ENCODE measurements at places on chromosomes 2 and 18.

DNA sequence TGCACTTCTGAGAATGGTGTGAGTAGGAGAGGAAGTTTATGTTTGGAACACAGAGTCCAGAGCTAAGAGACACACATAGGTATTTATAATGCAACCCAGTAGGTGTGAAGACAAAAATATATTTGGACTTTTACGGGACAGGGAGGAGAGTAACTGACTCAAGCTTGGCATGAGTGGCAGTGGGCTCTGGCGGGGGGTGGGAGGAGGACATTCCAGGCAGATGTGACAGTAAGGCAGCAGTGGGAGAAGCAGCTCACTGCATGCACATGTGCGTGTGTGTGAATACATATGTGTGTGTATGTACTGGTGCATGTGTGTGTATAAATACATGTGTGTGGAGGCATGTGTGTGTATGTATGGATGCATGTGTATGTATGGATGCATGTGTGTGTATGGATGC lies 51.4 kb downstream of the DCDC2C start:
- no peak for DNase-seq

DNA sequence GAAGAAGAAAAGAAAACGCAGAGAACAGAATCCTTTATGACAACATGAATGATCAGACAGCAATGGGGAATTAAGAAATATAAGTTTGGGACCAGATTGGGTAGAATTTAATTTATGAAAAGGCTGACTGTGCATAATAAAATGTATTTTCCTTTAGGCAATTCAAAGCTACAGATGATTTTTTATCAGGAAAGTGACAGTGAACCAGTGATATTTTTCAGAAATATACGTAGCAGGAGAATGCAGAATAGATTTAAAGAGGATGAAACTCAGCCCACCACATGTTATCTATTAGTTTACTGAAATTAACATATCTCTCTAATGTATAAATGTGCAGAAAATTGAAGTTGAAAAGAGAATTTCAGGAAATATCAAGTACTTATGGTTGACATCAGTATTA lies 110.0 kb downstream of the SCN2A start:
- no peak for DNase-seq

DNA sequence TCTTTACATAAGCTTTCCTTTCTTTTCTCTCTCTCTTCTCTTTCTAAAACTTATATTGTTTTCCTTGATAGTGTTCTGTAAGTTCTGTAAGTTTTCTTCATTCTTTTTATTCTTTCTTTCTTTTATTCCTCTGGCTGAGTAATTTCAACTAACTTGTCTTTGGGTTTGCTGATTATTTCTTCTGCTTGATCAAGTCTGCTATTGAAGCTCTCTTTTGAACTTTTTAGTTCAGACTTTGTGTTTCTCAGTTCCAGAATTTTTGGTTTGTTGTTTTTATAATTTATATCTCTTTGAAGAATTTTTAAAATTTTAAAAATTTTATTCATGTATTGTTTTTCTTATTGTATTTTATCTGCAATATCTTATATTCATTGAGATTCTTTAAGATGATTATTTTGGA lies 795.8 kb upstream of the SALL3 start:
- no peak for DNase-seq

DNA sequence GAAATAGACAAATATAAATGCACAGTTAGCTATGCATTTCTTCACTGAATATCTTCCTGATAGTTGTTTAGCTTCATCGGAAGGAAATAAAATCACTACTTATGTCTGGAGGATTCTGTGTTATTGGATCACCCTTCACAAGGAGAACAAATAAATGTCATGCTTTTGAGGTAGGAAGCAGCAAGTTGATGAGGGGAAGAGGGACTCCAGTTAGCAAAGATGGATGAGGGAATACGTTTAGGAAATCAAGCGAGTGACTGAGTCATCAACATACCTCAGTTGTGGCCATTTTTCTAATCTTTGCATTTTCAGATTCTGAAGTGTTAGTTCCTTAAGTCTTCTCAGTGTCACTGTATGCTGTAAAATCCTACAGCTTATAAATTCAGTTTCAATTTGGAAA lies 456.2 kb downstream of the EPHA4 start:
- DNase-seq = no peak

DNA sequence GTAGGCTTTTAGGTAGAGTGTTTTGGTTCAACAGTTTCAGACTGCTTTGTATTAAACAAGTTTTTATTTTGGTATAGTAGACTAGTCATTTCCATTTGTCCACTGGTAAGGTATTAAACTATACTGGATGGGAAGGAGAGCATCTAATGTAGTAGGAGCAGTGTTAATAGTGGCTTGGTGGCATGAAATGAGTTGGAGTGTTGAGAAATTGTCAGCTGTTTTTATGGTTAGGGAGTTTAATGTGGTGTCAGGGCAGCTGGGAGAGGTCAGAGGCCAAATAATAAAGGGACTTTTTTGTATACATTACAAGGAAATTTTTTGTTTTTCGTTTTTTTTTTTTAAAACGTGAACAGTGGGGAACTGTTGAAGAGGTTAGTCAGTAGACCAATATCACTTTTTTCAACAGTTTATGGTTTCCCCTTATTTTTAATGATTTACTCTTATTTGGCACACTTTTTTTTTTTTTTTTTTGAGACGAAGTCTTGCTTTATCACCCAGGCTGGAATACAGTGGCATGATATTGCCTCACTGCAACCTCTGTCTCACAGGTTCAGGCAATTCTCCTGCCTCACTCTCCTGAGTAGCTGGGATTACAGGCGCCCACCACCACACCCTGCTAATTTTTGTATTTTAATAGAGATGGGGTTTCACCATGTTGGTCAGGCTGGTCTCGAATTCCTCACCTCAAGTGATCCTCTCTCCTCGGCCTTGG lies 21.2 kb downstream of the ACTR3 start:
- DNase-seq = no peak

DNA sequence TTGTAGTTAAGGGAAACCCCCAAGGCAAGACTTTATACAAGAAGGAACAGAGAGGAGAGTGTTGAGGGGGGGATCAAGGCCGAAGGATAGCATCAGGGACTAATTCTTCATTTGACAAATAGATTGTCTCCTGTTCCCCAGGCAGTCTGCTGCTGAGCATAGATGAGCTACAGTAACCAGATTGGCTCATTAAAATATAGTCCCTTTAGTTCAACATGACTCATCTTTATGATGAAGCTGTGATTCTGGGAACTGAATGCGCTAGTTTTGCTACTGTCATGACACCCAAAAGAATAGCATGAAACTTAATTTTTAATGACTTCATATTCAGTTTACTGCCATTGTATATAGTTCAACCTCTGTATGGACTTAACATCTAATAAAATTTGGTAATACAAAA lies 35.5 kb downstream of the TMEFF2 start:
- no peak for DNase-seq

GRCh38 chr2:2717406-2717805 lies 386.3 kb upstream of the MYT1L start:
- DNase-seq = no peak

- DNase-seq = no peak
These were observed 69.3 kb downstream of the GLI2 start for GRCh38 chr2:120805011-120805410.

DNA sequence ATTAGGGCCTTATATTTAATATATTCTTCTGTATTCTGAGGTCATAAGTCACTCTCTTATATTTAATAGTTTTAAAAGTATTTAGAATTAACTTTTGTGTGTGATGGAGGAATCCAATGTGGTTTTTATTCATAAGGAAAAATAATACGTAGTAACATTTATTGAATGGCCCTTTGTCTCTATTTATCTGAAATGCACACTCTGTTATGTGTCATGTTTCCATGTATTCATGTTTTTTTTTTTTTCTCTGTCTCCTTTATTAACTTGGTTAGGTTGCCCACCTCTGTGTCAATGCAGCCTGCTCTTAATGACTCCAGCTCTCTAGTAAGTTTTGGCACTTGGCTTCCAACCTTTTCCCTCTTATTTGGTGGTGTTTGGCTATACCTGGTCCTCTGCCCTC lies 33.8 kb downstream of the RNF144A start:
- DNase-seq = no peak

- no peak for DNase-seq
These were observed 1.6 kb downstream of the EHD3 start for GRCh38 chr2:31235504-31235902.

- no peak for DNase-seq
These were observed 78.8 kb downstream of the VWC2L start for GRCh38 chr2:214489702-214490101.

DNA sequence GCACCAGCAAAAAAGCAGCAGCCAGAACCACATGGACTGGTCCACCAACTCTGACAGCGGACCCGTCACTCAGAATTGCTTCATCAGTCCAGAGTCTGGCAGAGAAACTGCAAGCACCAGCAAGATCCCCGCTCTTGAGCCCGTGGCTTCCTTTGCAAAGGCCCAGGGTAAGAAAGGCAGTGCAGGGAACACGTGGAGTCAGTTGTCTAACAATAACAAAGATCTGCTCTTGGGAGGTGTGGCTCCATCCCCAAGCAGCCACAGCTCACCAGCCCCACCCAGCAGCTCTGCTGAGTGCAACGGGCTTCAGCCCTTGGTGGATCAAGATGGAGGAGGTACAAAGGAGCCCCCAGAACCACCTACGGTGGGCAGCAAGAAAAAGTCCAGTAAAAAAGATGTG lies 269.3 kb downstream of the SETBP1 start:
- no peak for DNase-seq

DNA sequence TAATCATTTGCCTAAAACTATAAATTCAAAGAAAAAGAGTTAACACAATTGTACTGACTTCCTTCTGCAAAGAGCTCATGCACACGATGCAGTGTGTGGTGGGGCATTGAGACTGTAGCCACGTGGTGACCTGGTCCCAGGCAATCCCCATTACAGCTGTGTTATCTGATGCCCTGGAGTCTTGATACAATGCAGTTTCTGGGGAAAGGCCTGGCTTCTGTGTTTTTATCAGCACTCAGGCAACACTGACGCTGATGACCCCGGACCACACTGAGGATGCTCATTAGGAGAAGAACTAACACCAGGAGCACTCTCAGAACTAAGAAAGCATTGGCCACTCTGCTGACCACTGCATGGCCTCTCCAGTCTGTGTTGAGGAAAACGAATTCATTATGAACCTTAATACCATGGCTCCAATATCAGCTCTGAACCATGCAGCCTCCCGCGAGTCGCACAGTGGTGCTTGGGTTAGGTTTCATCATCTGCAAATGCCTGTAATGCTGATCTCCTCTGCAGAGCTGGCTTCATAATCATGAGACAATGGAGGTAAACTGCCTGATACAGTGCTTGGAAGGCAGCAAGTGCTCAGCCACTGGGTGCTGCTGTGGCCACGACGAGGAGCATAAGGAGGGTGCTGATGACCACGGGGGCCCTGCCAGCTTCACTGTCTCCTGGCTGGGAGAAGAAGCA lies 218.5 kb downstream of the MYT1L start:
- no peak for DNase-seq
